Amniotic stem cell (primary cell): ENCODE measurements at places on chromosomes 13 and 19.

GRCh38 chr19:13318190-13318589 lies 168.0 kb downstream of the IER2 start:
- DNase-seq: no peak

- peak; percentile 78 for DNase-seq
Observed at GRCh38 chr19:38290631-38291147, 13.4 kb upstream of the C19orf33 start.

GRCh38 chr19:31275068-31275334 lies 74.2 kb downstream of the TSHZ3 start:
- no peak for DNase-seq

GRCh38 chr13:77316430-77316829 lies 10.5 kb downstream of the MYCBP2 start:
- no peak for DNase-seq

- no peak for DNase-seq
Observed at GRCh38 chr19:13149628-13150186, 468 bp downstream of the STX10 start.

DNA sequence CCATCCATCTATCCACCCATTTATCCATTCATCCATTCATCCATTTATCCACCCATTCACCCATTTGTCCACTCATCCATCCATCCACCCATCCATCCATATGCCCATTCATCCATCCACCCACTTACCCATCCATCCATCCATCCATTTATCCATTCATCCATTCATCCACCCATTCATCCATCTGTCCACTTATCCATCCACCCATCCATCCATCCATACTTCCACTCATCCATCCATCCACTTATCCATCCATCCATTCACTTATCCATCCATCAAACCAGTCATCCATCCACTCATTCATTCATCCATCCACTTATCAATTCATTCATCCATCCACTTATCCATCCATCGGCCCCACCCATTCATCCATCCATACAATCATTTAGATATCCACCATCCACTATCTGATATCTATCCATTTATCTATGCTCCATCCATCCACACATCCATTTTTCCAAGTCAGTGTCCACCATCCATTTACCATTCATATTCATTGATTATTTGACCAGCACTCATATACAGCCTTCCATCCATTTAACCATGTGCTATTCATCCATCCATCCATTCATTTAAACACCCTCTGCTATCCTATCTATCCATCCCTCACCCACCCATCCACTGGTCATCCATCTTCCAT lies 2.8 kb downstream of the TMEM221 start:
- no peak for DNase-seq

DNA sequence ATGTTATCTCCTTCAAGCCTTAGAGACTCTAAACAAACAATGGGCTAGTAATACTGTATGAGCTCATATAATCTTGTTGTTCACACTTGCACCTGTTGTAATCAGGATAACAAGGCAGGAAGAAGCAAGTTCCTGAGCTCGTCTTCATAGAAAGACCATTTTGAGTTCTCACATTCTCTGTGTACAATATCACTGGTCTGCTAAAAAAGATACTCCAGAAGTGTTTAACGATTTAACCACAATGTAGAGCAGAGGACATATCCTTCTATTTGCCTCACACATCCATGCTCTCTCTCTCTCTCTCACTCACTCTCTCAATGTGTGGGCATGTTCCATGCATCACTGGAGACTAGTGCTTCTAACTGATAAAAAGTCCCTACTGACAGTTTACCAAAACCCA lies 122.9 kb downstream of the MIPEP start:
- no peak for DNase-seq

- DNase-seq: no peak
Observed at GRCh38 chr19:21028969-21029268, 8.5 kb downstream of the ZNF430 start.

- DNase-seq: no peak
Observed at GRCh38 chr13:110518571-110518970, 43.0 kb downstream of the RAB20 start.

DNA sequence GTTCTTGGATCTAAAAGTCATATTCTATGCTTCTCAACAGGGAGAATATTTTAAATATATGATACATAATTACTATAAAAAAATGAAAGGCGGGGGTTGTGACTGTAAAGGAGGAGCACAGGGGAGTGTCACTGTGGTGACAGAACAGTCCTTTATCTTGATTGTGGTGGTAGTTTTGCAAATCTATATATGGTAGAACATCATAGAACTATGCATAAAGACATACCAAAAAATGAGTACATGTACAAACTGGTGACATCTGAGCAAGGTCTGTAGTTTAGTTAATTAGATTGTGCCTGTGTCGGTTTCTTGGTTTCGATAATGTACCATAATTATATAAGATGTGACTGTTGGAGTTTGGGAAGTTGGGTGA lies 38.7 kb upstream of the GARRE1 start:
- no peak for DNase-seq

DNA sequence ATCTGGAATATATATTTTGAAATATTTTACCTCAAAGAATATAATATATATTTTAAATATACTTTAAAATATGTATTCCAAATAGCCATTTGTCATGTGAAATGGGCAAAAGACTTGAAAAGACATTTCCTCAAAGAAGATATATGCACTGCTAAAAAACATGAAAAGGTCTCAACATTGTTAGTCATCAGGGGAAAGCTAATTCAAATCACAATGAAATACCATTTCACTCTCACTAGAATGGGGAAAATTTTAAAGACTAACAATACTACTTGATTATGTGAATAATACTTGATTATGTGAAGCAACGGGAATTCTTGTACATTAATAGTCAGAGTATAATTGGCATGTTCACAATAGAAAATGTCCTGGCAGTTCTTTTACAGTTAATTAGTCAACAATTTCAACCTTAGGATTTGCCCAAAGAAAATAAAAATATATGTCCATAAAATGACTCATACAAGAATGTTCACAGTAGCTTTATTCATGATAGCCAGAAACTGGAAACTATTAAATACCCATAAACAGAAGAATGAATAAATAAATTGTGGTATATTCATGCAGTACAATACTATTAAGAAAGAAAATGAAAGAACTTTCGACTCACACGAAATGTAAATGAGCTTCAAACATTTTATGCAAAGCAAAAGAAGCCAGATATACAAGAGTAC lies 6.8 kb upstream of the KBTBD6 start:
- DNase-seq: no peak

DNA sequence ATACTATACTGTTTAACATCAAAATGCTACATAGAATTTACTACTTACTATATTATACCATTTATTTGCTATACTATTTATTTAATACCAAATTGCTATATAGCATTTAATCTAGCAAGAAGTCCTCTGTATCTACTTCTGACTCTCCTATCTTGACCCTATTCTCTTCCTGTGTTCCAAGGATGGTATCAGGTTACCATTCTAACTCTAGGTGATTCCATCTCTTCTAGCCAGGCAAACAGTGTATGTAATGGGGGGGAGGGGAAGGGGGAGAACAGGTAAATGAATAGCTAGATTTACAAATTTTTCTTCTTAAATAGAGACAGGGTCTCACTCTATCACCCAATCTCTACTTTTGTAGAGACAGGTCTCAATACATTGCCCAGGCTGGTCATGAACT lies 200.3 kb downstream of the DIAPH3 start:
- no peak for DNase-seq

DNA sequence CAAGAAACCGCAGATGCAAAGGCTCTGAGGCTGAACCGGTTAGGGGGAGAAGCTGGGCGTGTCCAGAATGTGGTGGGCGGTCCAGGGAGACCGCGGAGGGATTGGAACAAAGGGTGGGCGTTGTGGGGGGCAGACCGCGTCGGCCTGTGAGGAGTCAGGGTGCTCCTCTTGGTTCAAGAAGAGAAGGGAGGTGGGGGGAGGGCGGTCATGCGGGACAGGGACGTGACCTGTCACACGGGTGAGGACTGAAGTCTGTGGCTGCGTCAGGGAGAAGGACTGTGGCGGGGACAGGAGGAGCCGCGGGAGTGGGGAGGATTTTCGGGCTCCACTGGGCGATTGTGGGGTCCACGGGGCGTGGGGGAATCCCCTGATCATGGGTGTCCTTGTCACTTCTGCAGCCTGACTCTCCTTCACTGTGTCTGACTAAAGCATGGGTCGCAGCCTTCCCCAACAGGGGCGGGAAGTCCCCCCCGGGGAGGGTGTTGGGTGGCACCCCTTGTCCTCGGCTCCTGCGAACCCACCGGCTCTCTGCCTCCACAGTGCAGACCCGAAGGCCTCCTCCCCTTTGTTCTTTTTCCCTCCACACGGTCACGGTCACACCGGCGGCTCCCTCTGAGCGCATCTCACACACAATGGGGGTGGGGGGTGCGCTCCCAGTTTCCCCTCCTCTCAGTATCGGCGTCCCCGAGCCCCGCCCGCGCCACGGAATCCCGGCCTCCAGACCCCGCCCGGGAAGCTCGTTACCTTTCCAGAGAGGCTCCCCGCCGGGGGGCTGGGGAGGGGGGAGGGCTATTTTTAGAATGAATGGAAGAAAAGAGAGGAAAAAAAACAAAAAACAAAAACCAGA lies 16.4 kb upstream of the KCNN1 start:
- no peak for DNase-seq

GRCh38 chr19:32296694-32297093 lies 48.7 kb upstream of the ZNF507 start:
- no peak for DNase-seq

GRCh38 chr13:27985600-27985999 lies 2.9 kb downstream of the URAD start:
- no peak for DNase-seq

DNA sequence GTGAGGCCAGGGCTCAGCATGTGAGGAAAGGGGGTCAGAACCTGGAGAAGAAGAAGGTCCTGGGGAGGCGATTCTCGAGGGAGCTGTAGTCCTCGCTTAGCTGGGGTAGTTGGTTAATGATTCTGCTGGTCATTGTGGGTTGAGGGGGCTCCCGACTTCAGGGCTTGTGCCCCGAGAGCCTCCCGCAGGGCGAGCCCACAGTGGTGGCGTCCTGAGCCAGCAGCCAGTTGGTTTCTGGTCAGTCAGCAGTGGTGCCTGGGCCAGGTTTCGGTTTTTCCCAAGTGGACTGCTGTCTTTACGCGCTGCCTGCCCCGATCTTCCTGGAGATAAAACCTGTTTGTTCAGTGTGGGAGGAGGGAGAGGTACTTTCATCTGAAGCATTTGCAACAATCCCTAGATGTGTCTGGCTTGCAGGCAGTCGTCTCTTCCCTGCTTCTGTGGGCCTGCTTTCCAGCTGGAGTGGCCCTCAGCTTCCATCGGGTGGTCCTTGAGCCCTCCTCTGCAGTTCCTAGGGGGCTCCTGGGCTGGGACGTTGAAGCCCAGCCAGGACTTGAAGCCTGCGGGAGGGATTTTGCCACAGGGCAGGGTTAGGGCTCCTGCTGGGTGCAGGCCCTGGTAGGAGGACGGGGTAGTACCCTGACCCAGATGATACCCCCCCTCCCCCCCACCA lies 3.2 kb downstream of the PTBP1 start:
- no peak for DNase-seq
